ENCODE measurements at places on chromosomes 5 and 9.
A peak's percentile ranks its signal among the peaks of the same experiment; 100 is the strongest.

- peaks cover 36% of the 10 kb centered on the region for H3K4me1 ChIP-seq
- peak overlapping the region; percentile 10 for H3K27ac ChIP-seq
Measured at GRCh38 chr9:129242191-129242941, 64.3 kb upstream of the IER5L start.

DNA sequence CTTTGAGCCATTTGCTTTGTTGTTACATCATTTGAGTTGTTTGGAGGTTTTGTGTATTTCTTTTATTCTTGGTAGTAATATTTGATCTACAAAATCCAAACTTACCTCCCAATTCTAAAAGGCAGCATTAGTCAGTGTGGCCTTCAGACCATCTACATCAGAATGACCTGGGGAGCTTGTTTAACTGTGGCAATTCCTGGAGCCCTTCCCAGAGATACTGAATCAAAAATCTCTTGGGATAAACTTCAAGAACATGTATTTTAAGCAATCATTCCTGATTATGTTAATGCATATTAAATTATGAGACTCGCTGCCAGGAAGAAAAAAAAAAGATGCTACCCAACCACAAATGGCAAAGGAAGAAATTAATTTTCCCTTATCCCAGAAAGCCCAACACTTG, 268.9 kb upstream of the PDE4D start:
- DNase-seq: no peak
- no peaks in the 10 kb centered on the region for H3K36me3 ChIP-seq
- no peak overlapping the region for H3K27ac ChIP-seq
- no peak overlapping the region for H3K4me3 ChIP-seq
- H3K27me3 ChIP-seq: no peaks in the 10 kb centered on the region

DNA sequence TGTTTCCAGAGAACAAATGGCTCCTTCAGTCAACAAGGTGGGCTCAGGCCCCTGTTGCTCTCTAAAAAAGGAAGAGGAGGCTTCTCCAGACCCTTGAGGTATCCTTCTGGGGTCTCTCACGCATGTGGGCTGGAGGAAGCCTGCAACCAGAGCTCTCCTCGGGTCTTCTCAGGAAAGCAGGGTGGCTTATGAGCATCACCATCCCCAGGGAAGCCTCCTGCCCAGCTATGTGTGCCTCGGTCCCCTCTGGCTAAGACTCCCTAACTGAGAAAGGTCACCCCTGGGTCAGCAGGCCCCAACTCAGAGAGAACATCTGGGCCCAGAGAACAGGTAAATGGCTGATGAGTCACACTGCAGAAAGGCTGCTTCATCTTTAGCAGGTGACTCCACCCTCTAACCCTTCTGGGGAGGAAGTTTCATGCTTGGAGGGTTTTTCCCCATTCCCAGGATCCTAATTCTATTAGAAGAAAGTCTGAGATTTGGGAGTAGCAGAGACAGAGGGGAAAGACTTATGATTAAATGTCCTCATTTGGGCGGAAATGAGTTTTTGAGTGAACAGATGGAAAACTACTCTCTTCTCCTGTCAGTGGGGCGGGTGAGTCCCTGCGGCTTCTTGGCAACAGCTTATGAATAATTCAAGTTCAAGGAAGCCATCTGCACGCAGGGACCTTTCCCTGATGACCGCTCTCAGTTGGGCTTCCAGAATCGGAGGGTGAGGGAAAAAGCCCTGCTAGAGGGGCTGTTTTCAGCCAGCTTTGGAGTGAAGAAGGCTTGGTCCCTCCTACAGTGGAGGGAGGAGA, 41.9 kb downstream of the TGFBI start:
- H3K36me3 ChIP-seq: no peaks in the 10 kb centered on the region
- no peak overlapping the region for H3K4me3 ChIP-seq
- H3K27me3 ChIP-seq: no peaks in the 10 kb centered on the region
- no peaks in the 10 kb centered on the region for H3K4me1 ChIP-seq
- DNase-seq: no peak

DNA sequence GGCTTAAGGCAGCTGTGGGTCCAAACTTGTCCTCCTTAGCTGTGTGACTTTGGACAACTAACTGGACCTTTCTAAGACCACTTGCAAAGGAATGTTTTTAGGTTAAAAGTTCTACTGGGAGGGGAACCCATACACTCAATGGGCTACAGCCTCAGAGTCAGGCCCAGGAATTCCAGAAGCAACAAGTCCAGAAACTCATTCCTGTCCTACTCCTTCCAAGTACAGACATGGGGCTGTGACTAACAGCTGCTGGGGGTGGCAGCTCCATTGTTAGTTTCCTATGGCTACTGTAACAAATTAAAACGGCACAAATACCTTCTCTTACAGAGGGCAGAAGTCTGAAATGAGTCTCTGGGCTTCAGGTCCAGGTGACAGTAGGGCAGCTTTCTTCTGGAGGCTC, 12.4 kb upstream of the AKNA start:
- H3K27me3 ChIP-seq: no peaks in the 10 kb centered on the region
- H3K4me1 ChIP-seq: peaks cover 25% of the 10 kb centered on the region
- H3K4me3 ChIP-seq: no peak overlapping the region
- no peak overlapping the region for H3K27ac ChIP-seq
- DNase-seq: no peak
- peaks cover 12% of the 10 kb centered on the region for H3K36me3 ChIP-seq

- H3K4me1 ChIP-seq: no peaks in the 10 kb centered on the region
- no peak overlapping the region for H3K4me3 ChIP-seq
- H3K27ac ChIP-seq: no peak overlapping the region
- no peaks in the 10 kb centered on the region for H3K36me3 ChIP-seq
Measured at GRCh38 chr9:97735070-97735600, 38.0 kb upstream of the XPA start.

All from central memory CD8-positive, alpha-beta T cell (primary cell).